ENCODE measurements at places on chromosomes 3 and 15.

DNA sequence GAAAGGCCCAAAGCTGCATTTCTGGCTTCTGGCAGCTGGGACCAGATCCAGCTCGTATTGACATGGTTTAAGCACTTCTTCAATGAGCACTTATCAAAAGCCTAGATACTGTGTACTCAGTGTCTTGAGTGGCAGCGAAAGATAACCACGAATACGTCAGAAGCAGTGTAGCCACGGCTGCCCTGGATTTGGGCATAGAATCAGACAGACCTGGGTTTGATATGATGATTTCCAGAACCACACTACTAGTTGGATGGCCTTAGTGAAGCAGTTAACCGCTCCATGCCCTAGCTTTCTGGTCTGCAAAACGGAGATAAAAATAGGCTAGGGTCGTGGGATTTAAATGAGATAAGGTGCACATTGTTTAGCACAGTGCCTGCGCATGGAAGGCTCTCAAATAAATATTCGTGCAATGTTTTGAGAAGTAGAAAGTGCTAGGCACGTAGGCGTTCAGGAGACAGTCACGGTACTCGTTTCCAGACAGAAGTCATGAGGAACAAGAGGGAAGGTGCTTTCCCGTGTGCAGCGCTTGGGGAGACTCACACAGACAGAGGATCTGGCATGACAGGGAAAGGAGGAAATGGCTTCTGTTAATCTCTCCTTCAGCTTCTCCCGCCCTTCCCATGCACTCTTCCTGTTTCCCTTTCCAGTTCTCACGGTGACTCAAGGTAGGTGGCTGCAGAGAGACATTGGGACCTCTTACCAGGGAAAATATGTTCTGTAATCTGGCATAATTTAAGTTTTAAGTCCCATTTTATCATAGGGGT is 70.3 kb downstream of the CCNL1 start:
- no peak for DNase-seq

DNA sequence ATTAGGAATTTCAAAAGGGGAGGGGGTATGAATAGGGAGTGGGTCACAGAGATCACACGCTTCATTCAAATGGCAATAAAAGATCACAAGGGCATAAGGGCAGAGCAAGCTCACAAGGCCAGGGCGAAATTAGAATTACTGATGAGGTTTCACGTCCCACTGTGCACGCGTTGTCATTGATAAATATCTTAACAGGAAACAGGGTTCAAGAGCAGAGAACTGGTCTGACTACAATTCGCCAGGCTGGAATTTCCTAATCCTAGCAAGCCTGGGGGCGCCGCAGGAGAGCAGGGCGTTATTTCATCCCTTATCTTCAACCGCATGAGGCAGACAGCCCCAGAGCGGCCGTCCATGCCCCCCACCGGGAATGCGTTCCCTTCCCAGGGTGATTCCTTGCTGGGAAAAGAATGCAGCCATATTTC is 18.1 kb upstream of the SMCO1 start:
- DNase-seq, result no peak

- no peak for DNase-seq
These were observed 11.8 kb upstream of the TMEM87A start for GRCh38 chr15:42285034-42285433.

GRCh38 chr3:18217507-18218174 is 207.5 kb downstream of the SATB1 start:
- no peak for DNase-seq

DNA sequence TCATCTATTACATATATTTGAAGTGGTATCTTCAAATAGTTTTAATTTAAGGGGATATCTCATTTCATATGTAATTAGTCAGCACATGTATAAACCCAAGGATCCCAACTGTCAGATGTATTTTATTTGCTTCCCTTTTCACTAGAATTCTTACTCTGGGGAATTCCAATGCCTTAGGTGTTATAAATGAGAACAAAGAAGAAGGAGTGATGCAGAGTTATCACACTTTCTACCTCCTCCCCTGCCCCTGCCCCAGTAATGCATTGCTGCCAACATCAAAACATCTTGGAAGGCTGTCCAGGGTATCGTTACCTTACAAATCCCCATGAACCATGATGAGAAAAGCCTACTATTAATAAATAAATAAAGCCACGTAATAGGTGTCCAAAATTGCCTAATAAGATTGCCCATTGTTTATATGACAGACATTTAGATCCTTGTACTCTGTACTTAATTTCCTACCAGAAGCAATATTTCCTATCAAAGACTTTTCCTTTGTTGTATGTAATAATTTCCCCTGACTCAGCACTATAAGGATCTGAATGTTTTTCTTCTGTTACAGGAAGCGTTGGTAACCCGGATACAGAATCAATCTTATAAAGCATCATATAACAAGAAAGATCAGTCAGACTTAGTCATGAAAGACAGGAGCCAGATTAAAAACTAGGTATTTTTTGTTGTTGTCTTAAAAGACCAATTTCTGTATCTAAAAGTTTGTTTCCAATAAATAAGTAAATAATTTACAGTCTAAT is 38.8 kb downstream of the CBLB start:
- DNase-seq, result no peak

GRCh38 chr3:53225651-53226050 is 30.2 kb downstream of the TKT start:
- no peak for DNase-seq

GRCh38 chr3:119746423-119746822 is 35.5 kb upstream of the NR1I2 start:
- no peak for DNase-seq

DNA sequence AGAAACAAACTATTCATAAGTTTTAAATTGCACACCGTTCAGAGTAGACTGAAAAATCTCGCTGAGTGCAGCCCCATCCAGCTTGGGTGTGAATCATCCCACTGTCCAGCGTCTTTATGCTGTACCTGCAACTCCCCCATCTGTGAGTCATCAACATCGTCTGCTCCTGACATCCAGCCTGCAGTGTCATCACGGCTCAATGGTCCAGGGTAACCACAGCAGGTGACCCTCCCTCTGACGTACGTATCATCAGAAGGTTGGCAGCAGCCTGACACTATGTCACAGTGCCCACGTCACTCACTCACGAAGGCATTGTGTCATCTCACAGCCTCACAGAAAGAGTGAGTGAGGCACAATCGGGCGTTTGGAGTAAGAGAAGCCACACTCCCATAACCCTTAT is 65.2 kb downstream of the TPRA1 start:
- DNase-seq, result no peak

GRCh38 chr15:68271854-68272471 is 5.6 kb upstream of the FEM1B start:
- peak; percentile 56 for DNase-seq

GRCh38 chr15:91917686-91918360 is 64.3 kb downstream of the SLCO3A1 start:
- no peak for DNase-seq

- no peak for DNase-seq
These were observed 28.7 kb upstream of the COPB2 start for GRCh38 chr3:139418144-139418543.

- DNase-seq, result no peak
These were observed 40.8 kb upstream of the RASA2 start for GRCh38 chr3:141445990-141446389.

GRCh38 chr15:72272997-72273352 is 621 bp upstream of the PARP6 start:
- DNase-seq, result no peak
